Urinary bladder (tissue), 4 donors: ENCODE measurements at places on chromosomes 12 and 14. TPM values are rescaled to one million over a fixed set of nuclear protein-coding genes. Genes with fewer than 3 reads are reported as not detected.

DNA sequence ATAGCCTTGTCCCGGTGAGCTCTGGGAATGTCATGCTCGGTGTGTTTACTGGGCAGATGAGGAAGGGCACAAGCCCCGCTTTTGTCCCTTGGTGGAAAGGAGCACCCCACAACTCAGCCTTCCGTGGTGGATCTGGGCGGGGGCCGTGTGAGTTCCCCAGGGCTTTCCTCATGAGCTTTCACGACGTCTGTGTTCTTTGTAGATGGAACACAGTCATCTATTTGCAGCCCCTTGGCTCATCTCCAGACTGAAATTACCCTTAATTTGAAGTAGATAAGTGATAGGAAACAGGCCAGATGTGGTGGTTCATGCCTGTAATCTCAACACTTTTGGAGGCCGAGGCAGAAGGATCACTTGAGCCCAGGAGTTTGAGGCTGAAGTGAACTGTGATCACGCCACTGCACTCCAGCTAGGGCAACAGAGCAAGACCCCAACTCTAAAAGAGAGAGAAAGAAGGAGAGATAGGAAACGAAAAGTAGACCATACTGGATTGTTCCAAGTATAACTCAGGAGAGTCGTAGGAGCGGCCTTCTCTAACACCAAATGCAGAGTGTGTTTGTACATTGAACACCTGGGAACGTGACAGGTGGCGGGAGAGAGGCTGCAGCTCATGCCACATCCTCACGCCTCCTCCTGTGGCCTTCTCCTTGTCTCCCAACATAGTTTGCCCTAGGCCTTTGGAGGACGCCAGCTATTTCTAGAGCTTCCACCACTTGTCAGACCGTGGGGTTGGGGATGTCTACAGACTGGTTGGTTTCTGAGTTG lies 8.8 kb downstream of the P2RX4 start:
- no peak for DNase-seq

Gene ABCD2
- total RNA-seq: 5.1 TPM

DNA sequence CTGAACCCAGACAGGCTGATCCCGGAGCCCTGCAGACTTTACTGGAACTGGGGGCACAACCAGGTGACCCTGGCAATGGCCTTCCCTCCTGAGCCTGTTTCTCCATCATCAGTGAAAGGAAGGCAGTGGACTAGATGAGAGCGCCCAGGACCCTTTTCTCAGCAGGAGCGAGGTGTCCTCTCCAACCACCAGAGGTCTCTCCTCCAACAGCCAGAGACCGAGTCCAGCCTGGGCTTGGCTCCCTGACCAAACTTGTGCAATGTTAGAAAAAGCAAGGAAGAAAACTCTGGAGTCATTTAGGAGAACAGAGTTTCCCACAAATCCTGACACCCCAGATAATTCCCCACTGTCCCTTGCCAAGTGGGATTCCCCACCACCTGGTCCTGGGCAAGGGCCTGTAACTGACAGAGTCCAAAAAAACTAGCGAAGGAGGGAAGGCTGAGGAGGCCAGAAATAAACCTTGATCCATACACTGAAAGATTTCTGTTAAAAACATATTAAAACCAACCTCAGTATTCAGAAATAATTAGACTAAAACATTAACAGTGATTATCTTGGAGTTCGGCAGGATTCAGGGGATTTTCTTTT lies 9.0 kb downstream of the RPS6KL1 start:
- peak; percentile 49 for DNase-seq

Gene MEG3
- total RNA-seq: 530 TPM

Gene LRP10
- total RNA-seq: 22.1 TPM

DNA sequence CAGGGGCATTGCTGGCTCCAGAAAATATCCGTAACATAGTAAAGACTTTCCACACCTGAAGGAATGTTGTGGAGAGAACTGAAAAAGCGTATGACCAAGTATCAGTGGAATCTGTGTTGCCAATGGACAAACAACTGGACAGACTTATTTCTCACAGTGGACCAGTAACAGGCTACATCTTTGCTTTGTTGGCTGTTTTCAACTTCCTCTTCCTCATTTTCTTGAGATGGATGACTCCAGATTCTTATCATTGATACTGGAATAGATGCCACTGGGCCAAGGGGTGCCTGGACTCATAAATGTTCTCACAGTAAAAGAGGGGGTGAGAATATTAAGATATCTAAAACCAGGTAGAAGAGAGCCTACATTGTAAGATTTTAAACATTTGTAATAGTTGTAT lies 6.4 kb downstream of the GAS2L3 start:
- no peak for DNase-seq

- no peak for DNase-seq
Measured at GRCh38 chr12:77847680-77848431, 17.2 kb downstream of the NAV3 start.
